ENCODE measurements at places on chromosomes 1 and 21.

- DNase-seq = no peak
- no peak overlapping the region for H3K4me3 ChIP-seq
- peaks cover 7% of the 10 kb centered on the region for H3K27me3 ChIP-seq
- no peak overlapping the region for H3K27ac ChIP-seq
- no peaks in the 10 kb centered on the region for H3K4me1 ChIP-seq
Measured at GRCh38 chr21:43572446-43572845, 86.8 kb downstream of the HSF2BP start.

DNA sequence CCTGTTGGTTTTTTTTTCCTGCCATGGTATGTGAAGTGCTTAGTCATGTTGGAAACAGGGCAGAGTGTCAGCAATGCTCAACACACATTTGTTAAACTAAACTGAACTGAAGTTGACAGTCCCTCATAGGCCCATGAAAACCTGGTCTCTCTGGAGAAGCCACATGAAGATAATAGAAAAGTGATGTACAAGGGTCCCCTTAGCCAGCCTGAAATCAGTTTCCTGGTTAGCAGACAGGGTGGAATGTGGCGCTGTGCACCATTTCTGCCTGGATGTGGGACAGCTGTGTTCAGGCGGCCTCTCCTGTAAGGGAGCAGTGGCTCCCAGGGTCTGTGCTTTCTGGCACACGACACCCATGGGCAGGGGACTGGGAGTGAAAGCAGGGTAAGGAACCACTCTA is 9.9 kb upstream of the CHI3L1 start:
- H3K36me3 ChIP-seq = no peaks in the 10 kb centered on the region
- no peak for DNase-seq
- H3K4me1 ChIP-seq = no peaks in the 10 kb centered on the region
- peaks cover 15% of the 10 kb centered on the region for H3K27me3 ChIP-seq
- H3K4me3 ChIP-seq = no peak overlapping the region

DNA sequence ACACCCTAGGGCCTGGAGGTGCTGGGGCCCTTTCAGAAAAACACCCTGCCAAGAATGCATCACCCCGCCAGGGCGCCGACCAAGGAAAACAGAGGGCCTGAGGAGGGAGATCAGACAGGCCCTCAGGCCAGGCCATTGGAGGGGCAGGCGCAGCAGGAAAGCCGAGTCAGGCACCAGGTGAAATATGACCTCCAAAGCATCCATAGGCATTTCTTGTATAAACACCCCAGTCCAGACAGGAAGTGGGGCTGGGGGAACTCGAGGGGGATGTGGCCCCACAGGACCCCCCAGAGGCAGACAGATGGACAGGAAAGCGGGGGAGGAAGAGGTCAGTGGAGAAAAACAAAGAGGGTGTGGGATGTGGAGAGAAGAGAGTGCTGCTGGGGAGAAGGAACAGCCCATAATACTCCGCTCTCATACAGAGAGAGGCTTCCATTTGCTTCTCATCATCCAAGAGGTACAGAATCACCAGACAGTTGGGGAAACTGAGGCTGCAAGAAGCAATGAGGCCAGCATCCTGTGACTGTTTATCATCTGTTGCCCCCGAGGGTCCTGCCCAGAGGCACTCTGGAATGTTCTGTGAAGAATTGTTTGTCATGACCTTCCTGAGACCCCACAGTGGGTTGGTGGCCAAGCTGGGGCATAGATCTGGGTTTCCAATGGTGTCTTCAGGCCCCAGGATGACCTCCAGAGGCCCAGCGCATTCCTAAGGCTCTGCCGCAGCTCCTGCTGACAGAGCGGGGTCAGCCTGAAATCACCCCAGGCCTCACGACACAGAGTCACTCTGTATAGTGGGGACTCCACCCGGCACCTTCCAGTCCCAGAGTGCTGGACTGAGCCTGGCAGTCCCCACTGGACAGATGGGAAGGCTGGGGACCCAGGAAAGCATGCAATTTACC is 18.0 kb downstream of the TRIM62 start:
- H3K4me3 ChIP-seq = no peak overlapping the region
- H3K27me3 ChIP-seq = no peaks in the 10 kb centered on the region
- H3K36me3 ChIP-seq = peaks cover 4% of the 10 kb centered on the region
- DNase-seq = no peak
- H3K4me1 ChIP-seq = no peaks in the 10 kb centered on the region

- no peak overlapping the region for H3K4me3 ChIP-seq
- H3K27ac ChIP-seq = no peak overlapping the region
- H3K4me1 ChIP-seq = peaks cover 1% of the 10 kb centered on the region
- peaks cover 7% of the 10 kb centered on the region for H3K27me3 ChIP-seq
- no peaks in the 10 kb centered on the region for H3K36me3 ChIP-seq
Measured at GRCh38 chr1:43227143-43227764, 42.5 kb upstream of the TMEM125 start.

GRCh38 chr1:10889650-10890353 is 93.4 kb upstream of the CASZ1 start:
- no peak overlapping the region for H3K27ac ChIP-seq
- no peaks in the 10 kb centered on the region for H3K4me1 ChIP-seq
- H3K36me3 ChIP-seq = no peaks in the 10 kb centered on the region
- no peak overlapping the region for H3K4me3 ChIP-seq
- peaks cover 57% of the 10 kb centered on the region for H3K27me3 ChIP-seq

DNA sequence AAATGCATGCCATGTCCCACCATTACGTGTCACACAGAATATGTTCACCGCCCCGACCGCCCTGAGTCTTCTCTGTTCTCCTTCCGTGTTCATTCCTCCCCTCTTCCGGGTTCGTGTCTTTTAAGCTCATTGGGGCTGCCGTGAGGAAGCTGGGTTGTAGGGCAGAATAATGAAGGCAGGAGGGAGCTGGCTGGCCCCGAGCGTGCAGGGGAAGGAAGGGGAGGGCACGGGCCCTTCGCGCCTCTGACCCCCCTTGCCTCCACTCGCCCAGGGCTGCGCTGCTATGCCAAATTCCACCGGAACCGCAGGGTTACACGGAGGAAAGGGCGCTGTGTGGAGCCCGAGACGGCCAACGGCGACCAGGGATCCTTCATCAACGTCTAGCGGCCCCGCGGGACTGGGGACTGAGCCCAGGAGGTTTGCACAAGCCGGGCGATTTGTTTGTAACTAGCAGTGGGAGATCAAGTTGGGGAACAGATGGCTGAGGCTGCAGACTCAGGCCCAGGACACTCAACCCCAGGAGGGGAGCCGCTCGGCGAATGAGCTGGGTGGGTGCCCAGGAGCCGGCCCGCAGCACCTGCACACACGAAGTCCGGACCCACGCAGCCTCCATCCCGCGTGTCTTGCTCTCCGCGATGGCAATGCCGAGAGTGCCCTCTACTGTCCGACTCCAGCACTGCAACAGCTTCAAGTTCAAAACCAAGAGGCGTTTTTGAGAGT is 16.5 kb upstream of the AGTRAP start:
- peak overlapping the region; percentile 82 for H3K27ac ChIP-seq
- H3K4me1 ChIP-seq = peaks cover 10% of the 10 kb centered on the region
- H3K4me3 ChIP-seq = peak overlapping the region; percentile 76

DNA sequence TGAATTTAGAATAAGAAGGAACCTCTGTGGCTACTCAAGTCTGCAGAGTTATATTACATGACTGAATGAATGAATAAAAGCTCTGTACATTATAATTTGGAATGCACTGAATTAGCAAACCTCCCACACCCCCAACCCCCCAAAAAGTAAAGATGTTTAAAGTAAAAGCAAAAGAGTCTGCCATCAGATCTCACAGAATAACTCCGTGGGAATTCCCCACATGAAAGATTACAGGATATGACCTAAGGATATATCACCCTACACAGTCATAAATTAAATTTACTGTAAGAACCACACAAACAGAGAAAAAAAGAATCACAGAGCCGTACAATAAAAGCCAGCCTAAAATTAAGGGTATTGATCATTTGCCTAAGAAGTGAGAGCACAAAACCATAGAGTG is 587.3 kb downstream of the PTPRC start:
- peaks cover 3% of the 10 kb centered on the region for H3K27me3 ChIP-seq
- no peaks in the 10 kb centered on the region for H3K36me3 ChIP-seq
- DNase-seq = no peak
- peak overlapping the region; percentile 1 for H3K27ac ChIP-seq
- H3K4me3 ChIP-seq = peak overlapping the region; percentile 6
- H3K4me1 ChIP-seq = peaks cover 18% of the 10 kb centered on the region

- no peak overlapping the region for H3K4me3 ChIP-seq
- H3K4me1 ChIP-seq = no peaks in the 10 kb centered on the region
- H3K27ac ChIP-seq = no peak overlapping the region
- no peak for DNase-seq
- peaks cover 12% of the 10 kb centered on the region for H3K27me3 ChIP-seq
- no peaks in the 10 kb centered on the region for H3K36me3 ChIP-seq
Measured at GRCh38 chr1:222040121-222040805, 298.4 kb upstream of the DUSP10 start.

- no peak overlapping the region for H3K27ac ChIP-seq
- no peaks in the 10 kb centered on the region for H3K27me3 ChIP-seq
- H3K4me1 ChIP-seq = no peaks in the 10 kb centered on the region
- DNase-seq = no peak
- no peaks in the 10 kb centered on the region for H3K36me3 ChIP-seq
Measured at GRCh38 chr1:56249234-56249633, 330.1 kb downstream of the PLPP3 start.

DNA sequence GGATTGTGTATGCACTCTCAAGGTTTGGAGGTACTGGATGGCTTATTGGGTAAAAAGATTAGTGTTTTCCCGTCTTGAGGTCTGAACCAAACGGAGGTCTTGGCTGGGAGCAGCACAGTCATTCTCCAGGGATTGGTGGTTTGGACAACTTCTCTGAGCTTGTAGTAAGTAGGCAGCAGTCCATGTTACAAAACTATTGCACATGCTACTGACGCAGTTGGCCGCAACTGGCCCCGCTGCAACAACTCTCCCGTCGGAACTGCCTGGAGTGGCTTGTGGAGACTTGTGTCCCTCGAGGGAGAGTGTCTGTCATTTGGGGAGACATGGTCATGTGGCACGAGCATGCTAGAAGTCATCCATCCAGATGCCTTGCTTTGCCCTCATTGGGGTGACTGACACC is 276.0 kb downstream of the TM2D1 start:
- no peaks in the 10 kb centered on the region for H3K4me1 ChIP-seq
- peaks cover 2% of the 10 kb centered on the region for H3K27me3 ChIP-seq
- no peaks in the 10 kb centered on the region for H3K36me3 ChIP-seq

- H3K27ac ChIP-seq = no peak overlapping the region
- no peaks in the 10 kb centered on the region for H3K4me1 ChIP-seq
- no peak overlapping the region for H3K4me3 ChIP-seq
- no peaks in the 10 kb centered on the region for H3K27me3 ChIP-seq
- DNase-seq = no peak
Measured at GRCh38 chr1:41153750-41154274, 88.3 kb downstream of the SCMH1 start.

- H3K36me3 ChIP-seq = no peaks in the 10 kb centered on the region
- DNase-seq = no peak
- H3K4me3 ChIP-seq = no peak overlapping the region
Measured at GRCh38 chr1:2001773-2002411, 1.7 kb downstream of the CFAP74 start.

- peaks cover 9% of the 10 kb centered on the region for H3K4me1 ChIP-seq
- DNase-seq = no peak
- H3K27me3 ChIP-seq = no peaks in the 10 kb centered on the region
- no peak overlapping the region for H3K4me3 ChIP-seq
- no peak overlapping the region for H3K27ac ChIP-seq
Measured at GRCh38 chr1:204130178-204130577, 21.7 kb downstream of the ETNK2 start.

GRCh38 chr1:117930173-117930447 is 571 bp downstream of the WDR3 start:
- peak overlapping the region; percentile 93 for H3K4me3 ChIP-seq
- DNase-seq = no peak
- peak overlapping the region; percentile 80 for H3K27ac ChIP-seq
- peaks cover 1% of the 10 kb centered on the region for H3K27me3 ChIP-seq

DNA sequence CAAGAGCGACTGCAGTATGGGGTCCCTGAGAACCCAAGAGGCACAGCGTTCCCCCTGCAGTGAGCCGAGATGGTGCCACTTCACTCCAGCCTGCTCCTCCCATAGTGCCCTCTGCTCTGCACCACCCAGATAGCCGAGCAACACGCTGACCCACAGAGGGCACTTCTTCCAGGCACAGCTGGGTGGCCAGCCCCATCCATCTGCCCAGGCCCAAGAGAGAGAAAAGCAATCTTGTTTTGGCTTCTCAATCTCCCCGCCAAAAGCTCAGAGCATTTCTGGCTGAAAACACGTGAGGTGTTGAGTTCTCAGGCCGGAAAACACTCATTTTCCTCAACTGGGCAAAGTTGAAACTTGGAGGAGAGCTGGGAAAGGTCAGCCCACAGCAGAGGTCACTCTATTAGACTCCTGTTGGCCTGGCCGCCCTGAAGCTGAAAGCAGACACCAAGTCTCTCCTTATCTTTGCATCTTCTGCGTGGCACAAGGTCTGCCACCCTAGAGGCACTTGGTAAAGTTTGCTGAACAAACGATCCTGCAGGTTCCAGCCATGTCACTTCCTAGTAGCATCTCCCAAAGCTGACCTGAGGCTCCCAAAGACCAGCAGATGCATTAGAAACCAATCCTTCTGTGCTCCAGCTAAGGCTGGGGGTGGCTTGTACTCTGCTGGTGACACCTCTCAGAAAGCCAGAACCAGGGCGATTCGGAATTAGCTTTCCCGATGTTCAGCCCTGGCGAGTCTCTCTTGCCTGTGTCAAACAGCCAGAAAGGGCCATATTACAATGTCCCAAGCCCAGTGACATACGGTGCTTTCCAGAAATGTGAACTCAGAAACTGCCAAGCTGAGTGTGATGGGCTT is 10.9 kb downstream of the CAPN9 start:
- H3K27me3 ChIP-seq = no peaks in the 10 kb centered on the region
- no peak overlapping the region for H3K4me3 ChIP-seq
- H3K36me3 ChIP-seq = no peaks in the 10 kb centered on the region
- H3K4me1 ChIP-seq = peaks cover 5% of the 10 kb centered on the region
- no peak overlapping the region for H3K27ac ChIP-seq

- no peaks in the 10 kb centered on the region for H3K27me3 ChIP-seq
- H3K36me3 ChIP-seq = peaks cover 3% of the 10 kb centered on the region
- DNase-seq = no peak
- H3K4me3 ChIP-seq = no peak overlapping the region
Measured at GRCh38 chr1:185656663-185657062, 77.5 kb upstream of the HMCN1 start.

DNA sequence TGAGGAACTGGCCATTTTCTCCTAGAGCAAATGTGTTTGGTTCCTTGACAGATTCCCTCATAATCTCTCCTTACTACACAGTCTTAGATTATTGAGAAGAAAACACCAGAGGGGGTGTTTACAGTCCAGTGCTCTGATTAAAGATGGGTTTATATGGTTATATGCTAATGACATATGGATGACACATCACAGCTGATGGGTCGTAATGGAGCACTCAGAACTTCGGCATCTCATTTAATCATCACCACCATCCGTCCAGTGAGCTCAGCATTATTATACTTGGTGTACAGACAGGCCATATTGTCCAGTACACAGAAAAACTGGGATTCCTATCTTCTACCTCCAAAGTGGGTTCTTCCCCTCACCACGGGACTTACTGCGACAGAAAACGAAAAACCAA is 22.3 kb upstream of the NR5A2 start:
- no peak for DNase-seq
- H3K36me3 ChIP-seq = no peaks in the 10 kb centered on the region
- no peak overlapping the region for H3K4me3 ChIP-seq
- no peak overlapping the region for H3K27ac ChIP-seq

- peaks cover 3% of the 10 kb centered on the region for H3K36me3 ChIP-seq
- peak overlapping the region; percentile 96 for H3K27ac ChIP-seq
- H3K4me1 ChIP-seq = peaks cover 68% of the 10 kb centered on the region
- H3K4me3 ChIP-seq = peak overlapping the region; percentile 56
- DNase-seq = peak; percentile 79
Measured at GRCh38 chr1:12161662-12162458, 4.9 kb upstream of the TNFRSF1B start.
